DMS53 (cell line): ENCODE measurements at places on chromosomes 11 and 22.

DNA sequence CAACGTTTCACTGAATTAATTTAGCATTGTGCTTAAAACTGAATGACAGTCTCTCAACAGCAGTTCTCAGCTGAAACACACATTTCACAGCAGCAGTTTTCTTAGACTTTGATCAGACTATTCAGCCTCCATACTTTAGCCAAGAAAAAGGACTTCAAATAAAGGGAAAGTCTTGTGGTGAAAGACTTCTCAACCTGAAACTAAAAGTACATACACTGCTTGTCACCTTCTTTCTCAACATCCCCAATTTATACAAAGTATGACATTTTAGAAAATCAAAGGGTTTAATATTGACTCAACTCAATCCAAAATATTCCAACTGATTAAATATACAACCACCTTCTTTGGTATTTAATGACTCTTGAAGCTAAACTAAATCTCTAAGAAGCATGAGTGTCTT, 419.0 kb downstream of the LRRC4C start:
- no peak for DNase-seq

- no peak for DNase-seq
Observed at GRCh38 chr11:74822170-74822569, 73.5 kb downstream of the RNF169 start.

DNA sequence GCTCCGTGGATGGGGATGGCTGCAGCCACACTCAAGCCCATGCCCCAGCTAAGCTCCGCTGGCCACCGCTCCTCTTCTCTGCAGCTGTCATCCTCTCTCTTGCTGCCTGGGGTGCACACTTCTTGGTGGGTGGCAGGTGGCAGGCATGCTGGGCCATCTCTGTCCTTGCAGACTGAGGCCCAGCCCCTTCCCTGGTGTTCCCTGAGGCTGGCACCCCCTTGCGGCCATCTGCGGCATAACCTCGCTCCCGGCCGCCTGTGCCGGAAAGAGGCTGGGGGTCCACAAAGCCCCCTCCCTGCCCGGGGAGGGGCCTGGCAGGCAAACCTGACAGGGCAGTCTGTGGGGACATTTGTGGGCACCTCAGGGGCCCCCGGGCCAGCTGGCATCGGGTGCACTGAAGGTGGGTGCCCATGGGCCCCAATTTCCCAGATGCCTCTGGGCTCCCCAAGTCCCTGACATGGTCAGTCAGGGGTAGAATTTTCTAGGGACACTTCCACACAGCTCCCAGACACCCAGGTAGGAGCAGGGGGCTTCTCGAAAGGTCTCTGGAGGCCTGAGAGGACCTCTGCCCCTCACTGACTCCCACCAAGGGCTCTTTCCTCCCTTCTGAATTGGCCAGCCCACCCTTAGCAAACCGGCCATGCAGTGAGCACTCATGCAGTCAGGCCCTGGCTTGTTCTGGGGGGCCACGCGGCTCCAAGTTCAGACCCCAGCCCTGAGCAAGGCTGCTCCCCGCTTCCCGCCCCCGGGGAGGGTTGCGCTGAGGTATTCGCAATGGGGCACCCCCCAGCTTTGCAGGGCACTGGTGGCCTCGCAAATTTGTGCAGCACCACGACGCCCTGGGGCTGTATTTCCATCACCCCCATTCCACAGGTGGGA, 23.5 kb upstream of the TH start:
- peak; percentile 78 for DNase-seq

- no peak for DNase-seq
Observed at GRCh38 chr22:46040471-46041465, 63.8 kb upstream of the WNT7B start.

DNA sequence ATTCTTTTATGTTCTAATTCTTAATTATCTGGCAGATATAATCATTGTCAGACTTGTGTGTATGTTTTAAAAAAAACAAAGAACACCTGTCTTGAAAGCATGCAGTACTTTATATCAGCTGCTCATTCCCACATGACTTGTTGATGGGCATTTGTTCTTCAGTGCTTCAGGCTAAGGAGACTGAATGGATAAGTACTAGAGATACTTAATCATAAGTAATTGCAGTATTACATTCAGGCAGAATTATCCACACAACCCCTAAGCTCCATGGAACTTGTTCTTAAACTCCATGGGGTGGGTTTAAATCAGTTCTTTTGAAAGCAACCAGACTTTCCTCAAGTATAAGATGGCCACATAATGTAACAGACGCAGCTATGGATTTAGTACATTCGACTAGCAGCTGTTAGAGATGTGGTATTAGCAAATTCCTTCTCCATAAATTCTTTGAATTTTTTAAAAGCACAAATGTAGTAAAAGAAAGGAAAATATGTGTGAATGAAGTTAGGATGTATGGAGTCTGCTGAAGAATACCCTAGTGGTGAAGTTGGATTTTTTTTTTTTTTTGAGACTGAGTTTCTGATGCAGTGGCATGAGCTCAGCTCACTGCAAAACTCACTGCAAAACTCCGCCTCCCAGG, 3.0 kb downstream of the JAM3 start:
- DNase-seq: peak; percentile 79
